ENCODE measurements at places on chromosomes 2 and 18.

DNA sequence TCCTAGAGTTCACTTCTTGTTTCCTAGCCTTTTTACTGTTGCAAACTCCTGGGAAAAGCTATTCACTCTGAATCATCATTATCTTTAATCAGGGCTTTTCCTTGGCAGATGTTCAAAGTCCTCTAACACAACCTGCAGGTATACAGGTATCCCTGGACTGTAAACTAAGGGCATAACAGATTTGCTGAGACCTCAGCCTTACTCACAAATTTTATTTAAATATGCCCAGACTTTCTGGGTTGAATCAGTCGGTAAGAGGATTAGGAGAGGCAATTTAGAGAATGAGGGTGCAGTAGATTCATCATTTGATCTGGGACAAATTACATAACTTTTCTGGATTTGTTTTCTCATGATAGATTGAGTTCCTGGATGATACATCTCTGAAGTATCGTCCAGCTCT is 217.8 kb upstream of the STON1 start:
- peak; percentile 8 for DNase-seq

DNA sequence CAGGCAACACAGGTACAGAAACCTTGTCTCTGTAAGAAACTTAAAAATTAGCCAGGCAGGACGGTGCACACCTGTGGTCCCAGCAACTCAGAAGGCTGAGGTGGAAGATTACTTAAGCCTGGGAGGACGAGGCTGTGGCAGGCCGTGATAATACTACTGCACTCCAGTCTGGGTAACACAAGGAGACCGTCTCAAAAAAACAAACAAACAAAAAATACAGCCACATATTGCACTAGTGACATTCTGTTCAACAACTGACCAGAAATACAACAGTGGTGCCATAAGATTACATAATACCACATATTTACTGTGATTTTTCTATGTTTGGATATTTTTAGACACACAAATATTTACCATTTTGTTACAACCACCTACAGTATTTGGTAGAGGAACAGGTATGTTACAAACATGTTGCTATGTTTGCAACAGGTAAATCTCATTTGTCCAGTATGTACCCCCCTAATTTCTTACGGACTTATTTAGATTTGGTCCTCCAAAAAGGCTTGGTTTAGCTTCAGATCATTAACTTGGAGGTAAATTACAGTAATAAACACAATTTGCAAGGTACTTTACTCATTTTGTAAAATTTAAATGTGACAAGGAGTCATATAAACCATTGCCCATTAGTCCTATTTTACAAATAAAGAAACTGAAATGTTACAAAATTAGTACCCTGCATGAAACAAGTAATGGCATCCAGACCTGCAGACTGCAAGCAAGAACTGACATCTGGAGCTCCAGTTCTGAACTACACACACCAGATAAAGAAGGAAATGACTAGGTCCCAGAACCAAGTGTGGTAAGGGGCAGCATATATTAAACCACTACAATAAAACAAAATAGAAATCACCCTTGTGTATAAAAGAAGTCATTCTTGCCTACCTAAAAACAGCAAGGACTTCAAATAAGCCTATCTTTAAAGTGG is 36.8 kb downstream of the TRIP12 start:
- DNase-seq, result peak; percentile 25

- no peak for DNase-seq
These were observed 164.5 kb upstream of the GLI2 start for GRCh38 chr2:120571015-120571728.

GRCh38 chr18:49911427-49911826 is 98.1 kb upstream of the ACAA2 start:
- no peak for DNase-seq

GRCh38 chr18:53551868-53552426 is 672.5 kb downstream of the MBD2 start:
- DNase-seq, result no peak

- DNase-seq, result no peak
These were observed 120.8 kb downstream of the RHBDD1 start for GRCh38 chr2:226956659-226957058.

GRCh38 chr2:9946818-9947217 is 4.7 kb upstream of the GRHL1 start:
- DNase-seq, result no peak

- DNase-seq, result peak; percentile 81
These were observed 48.1 kb downstream of the TIMM21 start for GRCh38 chr18:74196220-74197119.

DNA sequence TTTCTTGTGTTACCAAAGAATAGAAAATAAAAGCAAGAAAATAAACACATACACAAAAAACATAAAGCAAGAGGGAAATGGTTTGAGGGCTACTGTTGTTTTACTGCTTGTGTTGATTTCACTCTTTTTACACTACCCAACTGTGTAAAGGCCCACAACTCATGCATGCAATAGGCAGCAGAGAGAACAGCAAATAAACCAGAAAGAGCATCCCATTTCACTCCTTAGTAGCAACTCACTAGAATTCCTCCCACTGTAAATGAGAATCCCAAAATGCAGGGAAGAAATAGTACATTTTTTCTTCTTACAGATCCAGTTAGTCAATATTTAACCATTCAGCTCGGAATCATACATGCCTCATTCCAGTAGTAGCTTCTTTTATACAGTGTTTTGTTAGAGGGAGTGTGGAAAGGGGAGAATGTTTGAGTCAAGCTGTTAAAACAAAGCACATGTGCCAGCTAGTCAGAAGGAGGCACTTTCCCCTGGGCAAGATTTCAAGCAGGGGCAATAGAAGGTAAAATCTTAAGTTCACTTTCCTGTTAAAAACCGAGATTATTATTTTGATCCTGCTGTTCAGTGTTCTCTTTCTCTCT is 147.2 kb upstream of the FAM98A start:
- DNase-seq, result no peak

DNA sequence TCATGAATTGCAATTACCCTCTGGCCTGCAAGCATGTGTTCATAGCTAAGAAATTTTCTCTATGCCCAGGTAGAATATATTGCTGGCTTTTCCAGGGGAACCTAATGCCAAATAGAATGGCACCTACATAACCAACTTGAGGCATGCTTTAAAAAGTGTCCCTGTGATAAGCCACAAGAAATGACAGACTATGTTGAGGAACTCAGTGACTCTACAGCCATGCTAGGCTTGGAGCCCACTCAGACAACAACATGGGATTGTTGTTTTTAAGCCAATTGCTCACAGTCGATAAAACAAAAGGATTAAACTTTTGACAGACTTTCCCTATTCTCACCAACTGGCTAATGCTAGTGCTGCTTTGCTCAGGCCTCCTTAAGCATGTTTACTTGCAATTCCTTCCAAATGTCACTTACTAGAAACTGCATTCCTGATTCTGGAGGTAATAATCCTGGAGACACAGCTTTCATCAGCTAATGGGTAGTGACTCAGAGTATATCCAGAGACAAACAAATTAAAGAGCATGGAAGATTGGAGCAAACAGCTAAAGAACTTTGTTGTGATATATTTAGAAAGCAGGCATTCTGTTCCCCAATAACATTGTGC is 249.0 kb downstream of the SLC8A1 start:
- DNase-seq, result peak; percentile 49

DNA sequence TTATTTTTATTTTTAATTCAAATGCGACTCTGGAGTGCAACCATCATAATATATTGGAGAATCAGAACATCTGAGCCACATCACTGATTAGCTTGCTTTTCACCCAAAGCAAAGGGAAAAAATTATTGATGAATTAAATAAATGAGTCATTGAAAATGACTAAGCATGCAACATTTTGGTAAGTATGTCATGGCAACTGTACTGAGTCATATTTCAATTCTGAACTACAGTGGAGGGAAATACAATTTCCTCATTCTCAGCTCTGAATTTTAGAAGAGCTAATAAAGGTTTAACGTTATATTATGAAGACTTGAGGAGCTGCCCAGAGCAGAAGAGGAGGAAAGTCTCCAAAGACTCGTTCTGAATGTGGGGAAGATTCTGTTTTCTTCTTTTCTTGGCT is 89.6 kb upstream of the CCDC68 start:
- no peak for DNase-seq

DNA sequence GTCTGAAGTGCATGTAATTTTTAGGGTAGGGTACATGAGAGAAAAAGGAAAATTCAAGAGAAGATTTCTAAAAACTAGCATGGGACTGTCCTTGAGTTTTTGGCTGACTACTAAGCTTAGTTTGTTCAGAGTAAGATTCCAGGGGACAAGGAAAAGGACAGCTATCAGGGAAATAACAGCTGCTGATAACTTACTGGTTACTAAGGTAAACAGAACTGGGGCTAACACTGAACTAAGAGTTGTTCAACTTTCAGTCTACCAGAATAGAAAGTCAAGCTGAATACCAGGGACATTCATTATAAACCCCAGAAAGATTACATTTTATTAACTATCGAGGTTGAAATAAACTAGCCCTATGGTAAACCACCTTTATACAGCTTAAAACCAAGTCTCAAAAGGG is 261.8 kb upstream of the CYRIA start:
- no peak for DNase-seq

- DNase-seq, result no peak
These were observed 51.0 kb downstream of the ACOXL start for GRCh38 chr2:110783196-110783873.

GRCh38 chr2:207162316-207162715 is 3.4 kb downstream of the KLF7 start:
- DNase-seq, result peak; percentile 69

All from G401 (cell line).